NCI-H2171 treated with DMSO at 0.1 percent for 48 hours (cell line): ENCODE measurements at places on chromosomes 1 and 21.

- no peak for DNase-seq
Observed at GRCh38 chr1:219460896-219461815, 151.7 kb downstream of the ZC3H11B start.

DNA sequence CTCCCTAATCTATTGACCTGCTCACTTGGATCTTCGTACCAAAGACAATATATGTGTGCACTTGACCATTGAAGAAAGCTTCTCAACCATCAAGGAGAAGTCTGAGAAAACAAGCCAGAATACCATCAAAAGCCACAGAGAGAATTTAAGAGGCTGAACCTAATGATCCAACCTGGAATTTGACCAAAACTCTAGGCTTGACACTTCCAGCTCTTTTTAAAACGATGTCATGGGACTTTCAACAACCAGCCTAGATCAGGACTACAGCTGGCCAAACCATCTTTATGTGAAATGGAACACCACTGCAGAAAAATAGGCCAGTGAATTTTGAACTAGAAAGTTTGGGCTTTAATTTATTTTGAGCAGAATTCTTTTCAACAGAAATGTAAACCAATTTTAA lies 444.4 kb downstream of the LTN1 start:
- DNase-seq, result no peak

GRCh38 chr1:77489910-77490309 lies 192.5 kb downstream of the ZZZ3 start:
- DNase-seq, result no peak

DNA sequence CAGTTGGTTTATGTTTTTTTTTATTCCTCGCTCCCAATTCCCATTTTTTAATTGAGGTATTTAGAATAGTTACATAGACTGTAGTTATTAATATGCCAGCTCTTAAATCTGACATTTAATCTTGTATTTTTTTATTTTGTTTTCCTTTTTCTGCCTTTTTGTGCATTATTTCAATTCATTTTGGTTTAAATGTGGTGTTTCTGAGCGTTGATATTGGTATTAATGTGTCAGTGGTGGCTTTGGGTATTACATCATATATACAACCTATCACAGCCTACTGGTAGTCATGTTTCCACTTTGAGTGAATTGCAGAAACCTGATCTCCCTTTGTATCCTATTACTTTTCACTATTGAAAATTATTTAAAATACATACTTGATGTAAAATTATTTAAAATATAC lies 1027.3 kb downstream of the KCNT2 start:
- no peak for DNase-seq

GRCh38 chr1:220748089-220748934 lies at the start of gene MTARC2:
TSS of gene MTARC2 (plus strand) at chr1:220748322. CDS start at chr1:220748532, 210 bp downstream.
- no peak for DNase-seq

DNA sequence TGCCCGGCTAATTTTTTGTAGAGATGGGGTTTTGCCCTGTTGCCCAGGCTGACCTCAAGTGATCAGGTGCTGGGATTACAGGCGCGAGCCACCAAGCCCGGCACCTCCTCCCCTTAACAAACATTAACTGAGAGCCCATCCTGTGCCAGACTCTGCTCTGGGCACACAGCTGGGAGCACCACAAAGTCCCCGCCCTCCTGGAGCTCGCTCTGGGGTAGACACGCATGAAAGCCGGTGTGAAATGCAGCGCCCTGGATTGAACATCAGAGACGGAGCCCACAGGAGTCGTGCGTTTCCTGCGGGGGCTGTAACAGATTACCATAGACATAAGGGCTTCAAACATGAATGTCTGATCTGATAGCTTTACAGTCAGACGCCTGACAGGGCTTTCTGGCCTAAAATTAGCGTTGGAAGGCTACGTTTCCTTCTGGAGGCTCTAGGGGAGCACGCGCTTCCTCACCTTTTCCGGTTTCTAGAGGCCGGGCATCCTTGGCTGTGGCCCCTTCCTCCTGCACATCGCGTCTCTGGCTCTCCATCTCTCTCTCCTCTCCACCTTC lies 14.3 kb downstream of the SLC27A3 start:
- DNase-seq, result no peak

DNA sequence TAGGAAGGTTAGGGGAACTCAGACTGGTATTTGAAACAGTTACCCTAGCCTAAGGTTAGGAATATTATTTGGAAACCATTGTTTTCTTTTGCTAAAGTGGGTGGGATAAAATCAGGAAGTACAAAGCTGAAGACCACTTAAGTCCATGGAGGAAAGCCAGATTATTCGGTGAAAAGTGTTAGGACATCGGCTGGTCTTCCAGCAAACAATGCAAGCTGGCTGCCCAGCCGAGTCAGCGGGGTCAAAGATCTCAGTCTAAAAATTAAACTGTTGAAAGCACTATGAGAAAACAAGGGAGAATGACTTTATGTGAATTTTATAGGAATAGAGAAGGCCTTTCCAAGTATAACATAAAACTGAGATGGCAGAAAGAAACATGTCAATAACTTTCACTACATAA lies 231.7 kb downstream of the KCNJ6 start:
- no peak for DNase-seq

DNA sequence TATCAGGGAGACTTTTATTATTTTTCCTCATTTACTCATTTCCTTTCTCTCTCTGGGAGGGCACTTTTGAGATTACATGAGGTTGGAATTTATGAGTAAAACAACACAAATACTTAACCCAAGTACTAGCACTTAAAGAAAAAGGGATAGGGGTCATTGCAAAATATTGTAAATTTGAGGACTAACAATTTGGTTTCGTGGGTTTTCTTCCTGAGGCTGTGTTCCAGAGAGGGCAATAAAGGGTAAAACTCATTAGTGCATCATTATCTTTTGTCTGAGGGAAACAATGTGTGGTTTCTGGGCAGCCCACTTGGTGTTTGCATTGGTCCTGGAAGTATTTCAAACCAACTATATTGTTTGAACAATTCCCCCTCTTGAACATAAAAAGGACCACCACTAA lies 96.5 kb downstream of the GREM2 start:
- DNase-seq, result no peak

DNA sequence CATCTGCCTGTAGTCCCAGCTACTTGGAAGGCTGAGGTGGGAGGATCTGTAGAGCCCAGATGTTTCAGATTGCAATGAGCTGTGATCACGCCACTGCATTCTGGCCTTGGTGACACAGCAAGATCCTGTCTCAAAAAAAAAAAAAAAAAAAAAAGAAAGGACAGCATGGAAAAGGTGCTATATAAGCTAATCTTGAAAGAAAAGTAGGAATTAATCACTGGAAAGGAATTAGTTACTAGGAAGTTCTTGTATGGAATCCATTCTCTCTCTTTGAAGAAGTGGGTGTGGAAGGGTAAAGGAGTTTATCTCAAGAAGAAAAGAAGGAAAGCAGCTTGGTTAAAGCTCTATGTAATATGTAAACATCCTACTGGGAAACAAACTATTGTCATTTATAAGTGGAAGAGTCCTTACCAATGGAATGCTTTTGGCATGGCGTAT lies 339.2 kb downstream of the DPYD start:
- DNase-seq, result no peak

GRCh38 chr1:2605509-2606395 lies 19.2 kb downstream of the PRXL2B start:
- peak; percentile 26 for DNase-seq

- no peak for DNase-seq
Observed at GRCh38 chr21:27149034-27149433, 182.1 kb upstream of the ADAMTS5 start.

DNA sequence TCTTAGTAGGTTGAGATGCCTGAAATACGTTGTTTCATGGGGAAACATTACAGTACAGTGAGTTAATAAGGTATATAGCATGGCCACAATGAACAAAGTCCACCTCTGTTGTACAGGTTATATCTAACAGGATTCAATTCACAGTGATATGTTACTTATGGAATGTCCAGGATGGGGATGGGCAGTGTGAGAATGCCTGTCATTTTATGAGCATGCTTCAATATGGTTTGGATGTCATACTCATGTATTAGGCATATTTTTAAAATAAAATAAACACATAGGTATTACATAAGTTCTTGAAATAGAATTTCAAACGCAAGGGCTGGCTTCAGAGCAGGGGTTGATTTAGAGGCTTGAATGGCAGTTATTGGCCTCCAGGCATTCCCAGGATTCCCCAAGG lies 6.1 kb upstream of the PHLDA3 start:
- DNase-seq, result no peak

GRCh38 chr1:41752514-41753170 lies 166.1 kb downstream of the HIVEP3 start:
- DNase-seq, result no peak

DNA sequence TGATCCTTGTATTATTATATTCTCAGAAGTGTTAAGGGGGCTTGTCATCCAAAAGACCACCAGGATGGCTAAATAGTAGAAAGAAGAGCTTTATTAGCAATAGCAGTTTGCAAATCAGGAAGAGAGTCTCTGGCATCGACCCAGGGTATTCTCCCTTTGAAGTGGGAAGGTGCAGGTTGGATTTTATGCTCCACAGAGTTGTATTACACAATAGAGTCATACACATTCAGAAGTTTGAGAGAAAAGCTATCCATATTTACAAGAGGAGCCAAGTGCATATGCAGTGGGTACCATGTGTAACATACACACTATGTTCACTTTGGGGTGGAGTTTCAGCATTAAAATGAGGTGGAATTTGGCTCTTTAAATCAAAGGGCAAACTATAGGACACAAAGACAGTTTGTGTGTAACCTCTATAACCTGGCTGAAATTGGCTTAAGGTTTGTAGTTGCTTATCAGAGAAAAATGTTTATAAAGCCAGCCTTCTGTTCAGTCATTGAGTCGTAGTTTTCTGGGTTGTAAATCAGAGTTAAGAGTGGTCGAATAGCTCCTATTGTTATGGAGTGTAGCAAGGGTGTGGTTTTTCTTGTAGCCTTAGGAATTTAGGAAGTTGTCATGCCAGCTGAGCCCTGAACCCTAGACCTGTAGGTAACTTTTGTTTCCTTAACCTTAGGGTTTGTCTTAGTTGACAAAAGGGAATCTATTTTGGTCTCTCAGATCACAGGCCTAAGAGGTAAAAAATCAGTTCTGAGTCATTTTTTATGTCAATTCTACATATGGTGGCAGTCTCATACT lies 125.3 kb downstream of the DNM3 start:
- DNase-seq, result no peak

DNA sequence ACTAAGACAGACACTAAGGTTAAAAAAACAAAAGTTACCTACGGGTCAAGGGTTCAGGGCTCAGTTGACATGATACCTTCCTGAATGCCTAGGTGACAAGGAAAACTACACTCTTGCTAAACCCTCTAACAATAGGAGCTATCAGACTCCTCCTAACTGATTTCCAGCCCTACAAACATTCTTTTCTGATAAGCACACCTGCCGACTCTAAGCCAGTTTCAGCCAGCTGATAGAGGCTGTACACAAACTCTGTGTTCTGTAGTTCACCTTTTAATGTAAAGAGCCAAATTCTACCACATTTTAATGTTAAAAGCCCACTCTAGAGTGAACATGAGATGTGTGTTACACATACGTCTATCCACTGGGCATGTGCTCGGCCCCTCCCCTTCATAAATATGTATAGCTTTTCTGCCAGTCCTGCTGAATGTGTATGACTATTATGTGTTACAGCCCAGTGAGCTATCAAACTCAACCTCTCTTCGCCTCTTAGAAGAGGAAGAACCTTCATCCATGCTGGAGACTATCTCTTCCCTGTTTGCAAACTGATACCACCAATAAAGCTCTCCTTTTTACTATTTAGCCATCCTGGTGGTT lies 40.0 kb upstream of the FAM163A start:
- DNase-seq, result no peak

- no peak for DNase-seq
Observed at GRCh38 chr1:247288341-247288740, 32.5 kb downstream of the VN1R5 start.

DNA sequence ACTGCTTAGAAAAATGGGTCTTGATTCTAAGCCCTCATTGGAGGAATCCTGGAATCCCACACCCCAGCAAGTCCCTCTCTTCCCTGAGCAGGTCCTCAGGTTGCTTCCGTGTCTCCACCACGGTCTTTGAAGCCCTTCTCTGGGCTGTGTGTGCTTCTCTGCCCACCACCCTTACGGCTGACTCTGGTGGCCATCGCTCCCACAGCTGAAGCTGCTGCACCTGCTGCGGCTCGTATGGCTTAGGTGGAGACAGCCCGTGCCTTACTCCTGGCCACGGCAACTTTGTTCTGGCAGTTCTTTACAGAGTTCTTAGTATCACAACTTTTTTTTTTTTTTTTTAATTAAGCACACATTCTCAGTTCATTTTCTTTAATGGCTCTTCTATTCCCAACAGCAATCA lies 10.9 kb upstream of the KIF26B start:
- no peak for DNase-seq

DNA sequence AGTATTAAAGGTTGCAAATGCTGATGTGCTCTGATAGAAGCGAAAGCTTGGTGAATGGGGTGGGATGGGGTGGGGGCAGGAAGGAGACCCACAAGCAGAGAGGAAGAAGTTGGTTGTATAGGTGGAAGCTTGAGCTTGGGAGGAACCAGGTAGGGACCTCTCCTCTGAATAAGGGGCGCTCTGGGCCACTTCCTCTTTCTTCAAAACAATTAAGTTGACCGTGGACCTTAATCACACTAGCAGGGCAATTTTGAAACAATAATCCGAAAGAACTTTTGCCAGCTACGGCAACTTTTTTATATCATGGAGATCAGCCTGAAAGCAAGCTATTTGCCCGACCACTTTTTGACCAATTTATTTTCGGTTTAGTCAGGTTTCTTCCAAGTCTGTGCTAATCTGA lies 1.9 kb upstream of the DYRK1A start:
- DNase-seq, result no peak

- DNase-seq, result no peak
Observed at GRCh38 chr21:45423968-45424853, 19.2 kb downstream of the COL18A1 start.

DNA sequence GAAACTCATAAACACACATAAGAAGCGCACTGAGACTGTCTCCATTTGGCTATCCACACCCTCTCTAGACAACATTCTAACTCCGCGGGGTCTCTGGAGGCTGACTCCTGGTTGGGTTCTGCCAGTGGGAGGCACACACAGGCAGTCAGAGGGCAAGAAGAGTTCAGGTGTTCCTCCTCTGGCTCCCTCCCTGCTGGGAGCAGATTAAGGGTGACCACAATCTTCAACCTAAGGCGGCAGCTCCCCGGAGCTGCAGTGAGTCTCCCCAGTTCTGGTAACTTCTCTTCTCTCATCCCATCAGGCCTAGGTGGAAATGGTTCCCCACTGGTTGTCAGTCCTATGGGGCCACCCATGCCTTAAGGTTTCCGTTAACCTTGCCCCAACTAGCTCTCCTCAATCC lies 7.4 kb upstream of the TENT5C start:
- no peak for DNase-seq

DNA sequence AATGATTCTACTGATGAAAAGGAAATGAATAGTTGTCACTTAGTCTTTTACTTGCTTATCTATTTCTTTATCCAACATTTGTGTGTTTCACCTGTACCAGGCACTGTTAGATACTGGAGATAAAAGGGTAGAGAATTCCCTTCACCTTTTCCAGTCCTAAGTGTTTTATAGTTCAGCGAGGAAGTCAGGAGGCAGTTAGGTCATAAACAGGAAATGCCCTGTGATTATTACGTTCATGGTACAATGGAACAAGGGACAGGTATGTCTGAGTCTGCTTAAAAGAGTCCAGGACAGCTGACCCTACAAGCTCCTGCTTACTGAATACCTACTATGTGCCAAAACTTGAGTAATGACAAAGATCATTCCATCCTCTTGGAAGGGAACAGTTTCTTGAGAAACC lies 77.8 kb downstream of the TNR start:
- no peak for DNase-seq

GRCh38 chr21:35711661-35712060 lies 348.7 kb downstream of the SETD4 start:
- DNase-seq, result no peak

- DNase-seq, result no peak
Observed at GRCh38 chr1:59124166-59124565, 172.7 kb upstream of the FGGY start.
